Stimulated activated memory B cell treated with anti-CD40 and anti-IgM and Interleukin-4, amounts not matched to agents 10 μg/mL and 1 μg/mL and 100 μg/mL, for 72 hours (primary cell): ENCODE measurements at places on chromosomes 13 and 19.

- no peak for ATAC-seq
Measured at GRCh38 chr19:21087871-21088270, 5.9 kb downstream of the ZNF714 start.

DNA sequence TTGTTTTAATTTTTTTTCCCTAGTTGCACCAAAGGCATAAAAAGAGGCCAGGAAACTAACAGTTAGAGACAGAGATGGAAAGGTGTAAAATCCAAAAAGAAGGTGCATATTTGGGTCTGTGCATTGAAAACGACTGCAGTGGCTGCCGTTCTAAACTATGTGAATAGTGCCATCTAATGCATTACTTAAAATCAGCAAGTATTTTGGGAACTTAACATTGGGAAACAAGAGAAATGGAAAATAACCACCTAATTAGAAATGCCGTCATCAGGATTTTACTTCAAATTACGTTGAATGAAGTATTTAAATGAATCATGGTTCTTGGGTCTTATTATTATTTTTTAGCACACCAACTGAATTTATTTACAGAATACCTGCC is 189.5 kb upstream of the MIR17HG start:
- ATAC-seq: no peak

DNA sequence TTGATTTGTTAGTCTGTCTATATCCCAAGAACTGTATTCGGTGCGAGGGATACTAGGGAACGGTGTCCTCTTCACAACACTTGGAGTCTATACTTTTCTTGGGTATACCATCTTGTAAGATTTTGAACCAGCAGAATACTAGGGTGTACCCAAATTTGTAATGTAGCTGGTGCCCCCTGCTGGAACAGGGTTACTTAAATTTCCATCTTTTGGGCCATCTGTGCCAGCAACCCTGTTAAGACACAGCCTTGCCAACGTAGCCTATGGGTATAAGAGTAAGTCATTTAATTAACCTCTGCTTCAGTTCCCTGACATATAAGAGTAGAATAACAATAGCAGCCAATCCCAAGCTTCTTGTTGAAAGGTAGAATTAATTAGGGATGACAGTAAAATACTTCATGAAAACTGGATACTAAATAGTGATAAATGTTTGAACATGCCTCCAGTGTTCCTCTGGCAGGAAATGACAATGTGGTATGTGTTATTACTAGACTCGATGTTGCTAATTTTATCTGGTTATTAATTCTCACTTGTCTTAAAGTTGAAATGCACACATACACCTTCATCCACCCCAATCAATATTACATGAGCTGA is 607.6 kb downstream of the FGF9 start:
- ATAC-seq: peak; percentile 65

DNA sequence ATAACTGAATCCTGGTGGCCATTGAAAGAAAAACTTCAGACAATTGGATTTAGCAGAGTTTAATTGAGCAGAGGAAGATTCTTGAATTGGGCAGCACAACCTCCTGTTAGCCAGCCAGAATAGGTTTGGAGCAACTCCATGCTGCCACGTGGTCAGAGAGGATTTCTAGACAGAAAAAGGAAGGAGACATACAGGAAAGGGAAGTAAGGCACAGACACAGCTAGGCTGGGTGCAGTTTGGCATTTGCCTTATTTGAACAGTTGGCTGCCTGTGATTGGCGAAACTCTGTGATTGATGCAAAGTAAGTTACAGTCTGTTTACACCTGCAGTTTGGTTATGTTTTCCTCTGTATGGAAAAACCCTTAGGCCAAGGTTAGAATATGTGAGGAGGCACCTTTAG is 85.8 kb upstream of the SPATA13 start:
- ATAC-seq: no peak
